ENCODE measurements at places on chromosomes 2 and 18.

GRCh38 chr18:22523481-22523880 is 105.8 kb upstream of the CTAGE1 start:
- H3K4me3 ChIP-seq: no peak overlapping the region
- no peaks in the 10 kb centered on the region for H3K27me3 ChIP-seq
- no peak for DNase-seq
- no peaks in the 10 kb centered on the region for H3K4me1 ChIP-seq
- no peak overlapping the region for H3K27ac ChIP-seq

DNA sequence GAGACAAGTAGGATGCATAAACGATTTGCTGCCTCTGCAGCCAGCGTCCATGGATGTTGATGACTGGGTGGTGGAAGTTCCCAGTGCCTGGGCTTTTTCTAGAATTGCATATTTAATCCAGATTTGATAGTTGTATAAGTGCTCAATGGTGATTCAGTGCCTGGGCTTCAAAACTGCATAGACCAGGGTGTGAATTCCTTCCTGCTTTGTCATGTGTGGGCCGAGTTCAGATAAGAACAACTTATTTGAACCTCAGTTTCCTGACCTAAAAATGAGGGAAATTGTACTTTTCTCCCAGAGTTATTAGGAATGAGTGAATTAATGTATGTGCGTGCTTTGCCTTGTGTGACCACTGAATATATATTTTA is 154.6 kb downstream of the WDSUB1 start:
- peaks cover 48% of the 10 kb centered on the region for H3K4me1 ChIP-seq
- H3K36me3 ChIP-seq: no peaks in the 10 kb centered on the region
- H3K4me3 ChIP-seq: no peak overlapping the region
- no peak for DNase-seq
- no peak overlapping the region for H3K27ac ChIP-seq
- no peaks in the 10 kb centered on the region for H3K27me3 ChIP-seq

DNA sequence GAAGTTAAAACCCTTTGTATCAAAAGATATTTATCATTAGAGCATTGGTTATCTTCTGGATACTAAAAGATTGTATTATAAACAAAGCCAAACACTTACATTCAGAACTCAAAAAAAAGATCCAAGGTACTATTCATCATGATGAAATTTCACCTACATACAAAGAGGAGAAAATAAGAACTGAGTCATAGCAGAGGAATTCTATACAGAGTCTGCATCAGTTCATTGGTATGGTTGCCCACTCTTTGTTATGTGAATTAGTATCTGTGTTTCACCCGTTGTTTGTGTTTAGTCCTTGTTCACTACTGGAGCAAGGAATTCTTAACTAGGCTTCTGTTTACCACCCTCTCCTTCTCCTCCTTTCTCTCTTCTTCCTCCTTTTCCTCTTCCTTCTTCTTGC is 157.9 kb downstream of the LNPK start:
- H3K27me3 ChIP-seq: no peaks in the 10 kb centered on the region
- H3K36me3 ChIP-seq: no peaks in the 10 kb centered on the region
- H3K4me1 ChIP-seq: no peaks in the 10 kb centered on the region
- no peak overlapping the region for H3K4me3 ChIP-seq

DNA sequence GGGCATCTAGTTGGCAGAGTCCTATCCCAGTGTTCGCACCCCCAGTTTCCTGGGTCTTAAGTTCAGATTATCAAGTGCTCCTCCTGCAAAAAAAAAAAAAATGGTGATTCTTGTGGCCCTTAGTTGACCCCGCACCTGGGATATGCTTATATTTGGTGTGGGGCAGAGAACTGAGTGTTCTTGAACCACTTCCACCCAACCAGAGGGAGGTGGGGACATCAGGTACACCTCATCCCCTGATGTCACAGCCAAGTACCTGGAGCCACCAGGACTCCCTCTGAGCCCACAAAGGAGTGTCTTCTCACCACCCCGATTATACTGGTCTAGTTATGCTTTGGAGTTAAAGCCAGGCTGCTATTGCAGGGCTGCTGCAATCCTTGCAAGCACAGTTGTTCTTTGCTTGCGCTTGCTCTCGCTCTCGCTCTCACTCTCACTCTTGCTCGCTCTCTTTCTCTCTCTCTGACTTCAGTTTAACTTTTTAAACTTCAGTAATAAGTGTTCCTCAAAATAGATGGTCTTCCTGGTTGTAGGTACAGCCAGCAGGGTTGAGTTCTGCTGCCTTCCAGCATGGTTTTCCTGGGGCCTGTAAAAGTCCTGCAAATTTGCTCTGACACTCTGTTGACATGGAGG is 265.7 kb downstream of the NEDD4L start:
- peaks cover 19% of the 10 kb centered on the region for H3K4me1 ChIP-seq
- no peaks in the 10 kb centered on the region for H3K36me3 ChIP-seq
- H3K4me3 ChIP-seq: no peak overlapping the region
- H3K27ac ChIP-seq: peak overlapping the region; percentile 13

DNA sequence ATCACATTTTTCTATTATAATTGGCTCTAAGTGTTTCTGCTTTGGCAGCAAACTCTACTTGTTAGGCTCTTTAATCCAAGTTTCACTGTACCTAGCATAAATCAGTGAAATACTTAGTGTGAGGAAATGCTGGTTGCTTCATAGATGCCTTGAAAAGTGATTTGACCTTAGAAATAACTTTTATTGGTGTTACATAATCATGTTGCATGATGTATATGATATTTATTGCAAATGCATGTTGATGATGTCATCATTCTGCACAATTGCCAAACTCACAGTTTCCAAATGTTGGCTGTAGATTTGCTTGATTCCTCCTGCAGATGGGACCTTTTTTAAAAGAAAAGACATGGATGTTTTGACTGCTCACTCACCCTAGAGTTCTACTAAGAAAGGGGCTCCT is 137.6 kb upstream of the BCL2L11 start:
- no peaks in the 10 kb centered on the region for H3K27me3 ChIP-seq
- DNase-seq: no peak
- H3K36me3 ChIP-seq: no peaks in the 10 kb centered on the region
- H3K4me1 ChIP-seq: no peaks in the 10 kb centered on the region
- no peak overlapping the region for H3K4me3 ChIP-seq

DNA sequence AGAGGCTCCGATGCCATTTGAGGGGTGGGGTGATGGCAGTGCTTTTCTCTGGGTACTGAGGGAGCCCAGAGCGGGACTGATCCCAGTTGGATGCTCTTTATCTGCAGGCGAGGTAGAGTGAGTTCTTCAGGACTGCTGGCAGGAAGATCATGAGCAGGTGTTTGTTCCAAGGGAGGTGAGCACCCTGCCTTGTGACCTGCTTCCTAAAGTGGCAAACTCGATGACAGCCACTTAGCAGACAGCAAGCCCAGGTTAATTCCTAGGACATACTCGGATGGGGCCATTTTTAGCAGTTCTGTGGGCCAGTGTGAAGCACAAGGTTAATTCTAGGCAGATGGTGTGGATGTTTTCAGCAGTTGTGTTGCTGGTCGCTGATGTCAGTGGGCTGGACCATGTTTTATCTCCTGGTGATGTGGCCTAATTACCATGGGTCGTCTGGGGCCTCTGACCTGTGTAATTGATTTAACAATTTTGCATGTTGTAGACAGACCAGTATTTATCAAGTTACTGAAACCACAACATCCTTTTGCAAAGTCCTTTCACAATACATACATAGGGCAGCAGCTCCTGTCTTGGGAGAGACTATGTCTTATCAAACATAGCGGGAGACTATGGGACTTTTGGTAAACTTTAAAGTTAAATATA is 4.9 kb downstream of the FKBP1B start:
- DNase-seq: no peak
- H3K27me3 ChIP-seq: no peaks in the 10 kb centered on the region
- peaks cover 11% of the 10 kb centered on the region for H3K4me1 ChIP-seq
- no peak overlapping the region for H3K27ac ChIP-seq
- no peaks in the 10 kb centered on the region for H3K36me3 ChIP-seq

- H3K27me3 ChIP-seq: no peaks in the 10 kb centered on the region
- H3K36me3 ChIP-seq: no peaks in the 10 kb centered on the region
- peak overlapping the region; percentile 77 for H3K27ac ChIP-seq
- peaks cover 43% of the 10 kb centered on the region for H3K4me1 ChIP-seq
Measured at GRCh38 chr2:23542230-23542789, 157.3 kb downstream of the KLHL29 start.

All from vagina (tissue), 2 donors.